ENCODE measurements at places on chromosomes 4 and X.

- DNase-seq: no peak
Observed at GRCh38 chrX:119783026-119783425, 8.4 kb downstream of the RPL39 start.

DNA sequence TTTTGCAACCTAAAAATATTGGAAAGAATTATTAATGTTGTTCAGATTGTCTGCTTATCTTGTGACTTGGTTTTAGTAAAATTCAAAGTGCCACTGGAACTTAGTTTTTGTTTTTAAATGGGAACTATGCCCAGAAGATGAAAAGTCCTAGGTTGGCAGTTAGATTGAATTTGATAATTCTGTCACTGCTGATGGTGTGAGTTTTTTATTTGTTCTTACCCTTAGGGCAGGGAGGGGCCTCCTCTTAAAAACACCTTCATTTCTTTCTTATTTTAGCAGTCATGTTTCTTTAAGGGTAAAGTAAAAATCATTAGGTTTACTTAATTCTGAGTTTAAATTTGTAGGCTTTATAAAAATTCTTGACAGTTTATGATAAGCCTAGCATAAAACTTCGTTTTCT lies 80.6 kb downstream of the AFF1 start:
- peak; percentile 49 for DNase-seq

- no peak for DNase-seq
Observed at GRCh38 chrX:20317873-20318272, 51.2 kb upstream of the RPS6KA3 start.

DNA sequence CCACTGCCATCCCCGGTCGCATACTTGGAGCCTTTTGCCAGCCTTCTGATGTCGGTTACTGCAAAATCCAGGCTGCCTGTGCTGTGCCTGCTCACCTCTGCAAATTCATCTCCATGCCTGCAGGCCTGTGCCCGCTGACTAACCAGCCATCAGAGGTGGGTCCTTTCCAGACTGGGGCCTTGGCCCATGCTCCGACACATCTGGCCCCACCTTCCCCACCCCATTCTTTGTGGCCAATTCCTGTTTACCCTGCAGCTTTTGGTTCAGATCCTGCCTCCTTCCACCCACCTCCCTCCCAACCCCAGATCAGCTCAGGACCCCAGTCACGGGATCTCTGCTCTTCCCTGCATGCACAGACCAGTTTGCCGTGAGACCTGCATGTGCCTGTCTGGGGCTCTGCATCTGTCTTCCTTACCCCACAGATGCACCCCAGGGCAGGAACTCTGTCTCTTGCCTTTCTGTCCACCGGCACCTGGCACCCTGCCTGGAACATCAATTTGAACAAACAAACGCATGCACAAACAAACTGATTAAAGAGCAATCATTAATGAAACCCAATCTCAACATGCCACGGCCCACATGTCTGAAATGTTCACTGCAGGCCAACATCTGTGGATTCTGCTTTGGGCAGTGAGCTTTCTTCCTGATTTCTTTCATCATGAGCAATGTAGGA lies 112.8 kb upstream of the PSAPL1 start:
- DNase-seq: no peak

DNA sequence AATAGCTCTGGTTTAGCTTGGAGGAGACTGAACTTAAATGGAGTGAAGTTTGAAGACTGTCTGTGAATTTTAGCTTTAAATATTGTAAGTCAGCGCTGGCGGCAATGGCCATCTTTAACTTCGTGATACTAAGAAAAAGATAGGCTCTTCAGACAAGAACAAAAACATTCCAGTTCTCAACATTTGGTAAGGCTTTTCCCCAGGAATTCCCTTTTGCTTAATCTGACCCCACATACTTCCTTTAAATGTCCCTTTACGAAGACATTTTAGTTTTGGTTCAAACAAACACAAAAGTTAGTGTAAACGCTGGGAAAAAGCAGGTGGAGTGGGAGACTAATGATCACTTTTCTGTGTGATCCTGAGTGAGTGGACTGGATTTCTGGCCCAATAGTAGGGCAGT lies 106.2 kb downstream of the MAML3 start:
- no peak for DNase-seq

DNA sequence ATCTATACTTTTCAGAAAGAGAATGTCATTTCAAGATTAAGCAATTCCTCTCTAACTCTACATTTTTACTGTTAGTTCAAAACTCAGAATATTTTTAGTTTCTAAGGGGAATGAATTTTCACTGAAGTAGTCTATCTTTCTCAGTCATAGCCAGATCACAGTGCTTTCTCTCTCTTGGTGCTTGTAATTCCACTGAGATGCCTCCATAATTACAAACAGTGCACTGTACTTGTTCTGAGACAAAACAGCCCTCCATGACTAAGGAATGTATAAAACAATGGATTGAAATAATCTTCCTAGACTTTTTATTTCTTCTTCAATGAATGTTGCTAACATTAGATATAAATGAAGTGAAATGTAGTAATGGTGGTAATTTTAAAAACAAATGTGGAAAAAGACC lies 603.2 kb upstream of the FAM241A start:
- DNase-seq: no peak

DNA sequence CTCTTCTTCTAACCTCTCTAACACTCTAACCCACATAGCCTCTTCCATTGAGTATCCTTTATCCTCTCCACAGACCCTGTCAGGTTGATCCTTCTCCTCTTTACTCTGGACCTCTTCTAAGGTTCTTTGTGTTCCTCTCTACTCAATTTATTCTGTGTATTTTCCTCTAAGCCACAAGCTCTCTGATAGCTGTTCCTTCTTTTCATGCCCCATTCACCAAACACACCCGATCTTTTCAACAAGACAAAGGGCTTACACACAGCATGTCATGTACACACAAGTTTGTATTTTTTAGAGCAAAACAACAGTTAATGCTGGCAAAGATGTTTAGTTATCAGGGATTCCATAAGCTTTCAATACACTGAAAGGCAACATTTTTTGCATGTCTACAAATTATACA lies 1.9 kb downstream of the SPIN2B start:
- no peak for DNase-seq

GRCh38 chr4:189046642-189047041 lies 894.0 kb upstream of the FRG1 start:
- no peak for DNase-seq

GRCh38 chr4:17077105-17077504 lies 178.7 kb upstream of the LDB2 start:
- DNase-seq: no peak

DNA sequence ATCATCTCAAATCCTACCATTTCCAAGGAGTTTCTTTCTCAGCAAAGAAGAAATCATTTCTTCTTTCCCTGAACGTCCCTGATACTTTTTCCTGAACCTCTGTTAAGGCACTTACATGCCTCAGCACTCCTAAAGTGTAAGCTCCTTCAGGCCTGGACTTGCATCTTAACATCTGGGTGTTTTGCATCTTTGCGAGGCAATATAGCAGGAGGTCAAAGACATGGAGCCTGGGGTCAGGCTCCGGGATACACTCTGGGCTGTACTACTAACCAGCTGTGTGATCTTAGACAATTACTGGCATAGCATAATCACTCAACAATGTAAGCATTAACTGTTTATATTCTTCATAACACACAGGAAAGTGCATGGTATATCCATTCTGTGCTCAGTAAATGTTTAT lies 275.5 kb upstream of the BOD1L1 start:
- DNase-seq: no peak

- peak; percentile 19 for DNase-seq
Observed at GRCh38 chr4:84258905-84259830, 239.9 kb downstream of the NKX6-1 start.

GRCh38 chr4:53208753-53209152 lies 157.1 kb downstream of the SCFD2 start:
- DNase-seq: no peak

GRCh38 chr4:173835903-173836302 lies 305.9 kb upstream of the HAND2 start:
- no peak for DNase-seq

DNA sequence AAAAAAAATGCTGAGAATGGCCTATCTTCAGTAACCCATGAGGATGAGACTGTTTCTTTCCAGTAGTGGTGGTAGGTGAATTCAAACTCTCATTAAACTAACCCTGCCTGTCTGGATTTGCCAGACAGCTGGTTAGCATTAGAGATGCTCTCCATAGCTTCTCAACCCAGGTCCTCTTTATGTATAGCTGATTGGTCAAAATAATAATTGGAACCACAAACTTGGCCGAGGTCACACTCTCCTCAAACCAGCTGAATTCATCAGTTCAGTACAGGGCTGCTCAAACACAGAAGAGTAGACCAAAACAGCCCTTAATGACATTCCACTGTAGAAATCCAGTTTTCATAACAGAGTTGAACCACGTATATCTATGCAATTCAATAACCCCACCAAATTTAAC lies 85.3 kb downstream of the HCCS start:
- DNase-seq: no peak

- DNase-seq: no peak
Observed at GRCh38 chr4:170671171-170671570, 581.4 kb upstream of the AADAT start.

GRCh38 chr4:142824368-142824767 lies 21.7 kb downstream of the INPP4B start:
- DNase-seq: no peak

GRCh38 chr4:42280327-42281095 lies 116.8 kb upstream of the SHISA3 start:
- DNase-seq: peak; percentile 31

DNA sequence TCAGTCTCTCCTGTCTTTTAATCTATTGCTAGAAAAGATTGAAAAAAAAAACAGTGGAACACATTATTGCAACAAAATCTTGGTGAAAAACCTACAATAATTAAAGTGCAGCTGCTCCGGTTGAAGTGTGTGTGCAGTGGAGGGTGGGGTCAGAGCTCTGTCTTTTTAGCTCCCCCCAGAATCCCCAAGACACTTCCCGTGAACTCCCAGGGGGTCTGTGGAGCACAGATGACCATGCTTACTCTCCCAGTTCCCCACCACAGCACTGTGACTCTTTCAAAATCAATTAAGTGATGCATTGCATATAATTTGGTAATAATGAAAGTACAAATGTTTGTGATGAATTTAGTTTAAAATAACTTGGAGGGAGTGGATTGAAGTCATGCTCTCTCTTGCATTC lies 15.7 kb upstream of the SLC10A4 start:
- DNase-seq: no peak

GRCh38 chrX:29488919-29489318 lies 726.4 kb upstream of the MAGEB2 start:
- no peak for DNase-seq

DNA sequence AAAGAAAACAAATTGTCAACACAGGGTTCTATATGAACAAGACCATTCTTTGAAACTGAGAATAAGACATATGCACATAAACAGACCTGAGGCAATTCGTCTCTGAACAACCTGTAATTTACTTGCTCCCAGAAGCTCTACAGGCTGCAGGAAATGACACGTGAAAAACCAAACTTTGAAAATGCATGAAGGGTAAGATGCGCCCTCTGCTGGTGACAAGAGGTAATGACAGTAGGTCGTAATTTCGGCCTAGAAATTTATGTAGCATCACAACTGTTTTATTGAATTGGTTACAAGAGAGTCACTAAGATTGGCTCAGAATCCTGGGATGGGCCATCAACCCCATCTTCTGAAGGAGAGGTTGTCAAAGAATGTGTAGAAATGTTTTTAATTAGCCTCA lies 276.5 kb downstream of the PPP4R3C start:
- peak; percentile 14 for DNase-seq

GRCh38 chr4:1727117-1728031 lies 6.1 kb downstream of the TACC3 start:
- no peak for DNase-seq

GRCh38 chrX:112851806-112852205 lies 11.2 kb upstream of the AMOT start:
- DNase-seq: no peak

- no peak for DNase-seq
Observed at GRCh38 chr4:123978637-123979036, 582.0 kb downstream of the SPRY1 start.

GRCh38 chrX:129093706-129094105 lies 429.6 kb downstream of the SMARCA1 start:
- DNase-seq: no peak

- no peak for DNase-seq
Observed at GRCh38 chrX:69050051-69050765, 115.0 kb downstream of the PJA1 start.

GRCh38 chr4:105369988-105370387 lies 103.9 kb downstream of the PPA2 start:
- no peak for DNase-seq

GRCh38 chr4:122906859-122907305 lies 15.5 kb downstream of the NUDT6 start:
- peak; percentile 19 for DNase-seq

- DNase-seq: no peak
Observed at GRCh38 chr4:123706973-123707372, 310.4 kb downstream of the SPRY1 start.

DNA sequence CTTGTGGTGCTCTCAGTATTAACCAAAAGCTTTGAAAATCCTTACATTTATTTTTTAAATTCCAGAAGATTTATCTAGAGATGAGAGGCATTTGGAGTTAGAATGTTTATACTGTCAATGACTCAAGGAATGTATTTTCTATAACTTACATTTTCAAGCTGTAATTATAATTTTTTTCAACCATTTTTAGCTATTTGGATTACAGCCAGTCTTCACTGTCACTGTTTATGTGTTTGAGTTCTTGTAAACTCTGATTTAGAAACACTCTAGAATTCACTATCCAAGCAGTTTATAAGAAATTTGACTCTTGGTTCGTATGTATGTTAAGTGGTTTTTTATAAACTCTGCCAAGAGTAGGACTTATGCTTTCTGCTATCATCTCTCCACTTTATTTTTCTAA lies 36.7 kb upstream of the GUCY1A1 start:
- DNase-seq: no peak

DNA sequence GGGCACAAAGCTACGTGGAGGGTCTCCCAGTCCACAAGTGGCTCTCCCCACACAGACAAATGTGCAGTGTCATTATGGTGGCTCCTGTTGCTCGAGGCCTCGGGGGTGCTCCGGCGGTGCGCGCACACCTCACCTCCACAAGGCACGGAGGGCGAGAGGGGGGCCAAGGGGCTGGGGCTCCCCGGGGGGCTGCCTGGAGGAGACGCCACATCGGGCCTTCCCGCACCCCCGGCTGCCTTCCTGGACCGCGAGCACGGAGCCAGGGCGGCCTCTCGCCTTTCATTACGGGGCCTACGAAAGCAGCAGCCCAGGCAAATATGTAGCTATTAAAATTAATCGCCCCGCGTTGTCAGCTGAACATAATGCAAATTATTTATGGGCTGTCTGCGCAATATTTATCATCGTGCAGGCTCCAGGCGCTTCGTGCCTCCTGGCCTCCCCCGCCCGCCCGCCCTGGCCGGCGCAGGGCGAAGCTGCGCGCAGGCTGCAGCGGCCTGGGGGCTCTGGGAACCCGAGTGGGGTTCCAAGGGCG lies 70.8 kb upstream of the BCOR start:
- DNase-seq: no peak

GRCh38 chrX:136768469-136769084 lies 12.2 kb downstream of the ARHGEF6 start:
- DNase-seq: peak; percentile 38
